ENCODE measurements at places on chromosomes 7 and 10.

DNA sequence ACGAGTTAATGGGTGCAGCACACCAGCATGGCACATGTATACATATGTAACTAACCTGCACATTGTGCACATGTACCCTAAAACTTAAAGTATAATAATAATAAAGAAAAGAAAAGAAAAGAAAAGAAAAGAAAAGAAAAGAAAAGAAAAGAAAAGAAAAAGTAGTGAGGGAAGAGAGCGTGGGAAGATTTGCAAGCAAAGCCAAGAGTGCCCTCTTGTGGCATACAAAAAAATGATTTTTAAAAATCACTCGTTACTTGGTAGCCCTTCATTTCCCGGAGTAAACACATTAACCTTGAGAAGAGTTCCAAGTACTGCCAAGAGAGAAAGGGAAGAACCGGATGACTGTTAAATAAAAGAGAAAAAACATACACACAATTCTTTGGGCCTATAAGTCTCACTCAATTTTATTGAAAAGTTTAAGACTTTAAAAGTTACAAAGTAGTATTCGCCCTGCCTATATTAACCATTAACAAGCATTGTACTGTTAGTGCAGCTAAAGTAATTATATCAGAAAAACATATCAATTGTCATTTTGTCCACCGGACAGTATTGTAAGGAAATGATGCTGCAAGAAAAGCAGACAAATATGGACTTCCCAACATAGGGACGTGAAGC, 6.2 kb upstream of the CH25H start:
- DNase-seq: no peak

GRCh38 chr7:139602143-139602722, 78.7 kb downstream of the CLEC2L start:
- no peak for DNase-seq

- no peak for DNase-seq
Measured at GRCh38 chr7:52270301-52270700, 765.1 kb upstream of the POM121L12 start.

GRCh38 chr7:77839919-77840318, 41.3 kb downstream of the PHTF2 start:
- no peak for DNase-seq

- DNase-seq: peak; percentile 45
Measured at GRCh38 chr10:33143160-33143728, 185.2 kb upstream of the ITGB1 start.

DNA sequence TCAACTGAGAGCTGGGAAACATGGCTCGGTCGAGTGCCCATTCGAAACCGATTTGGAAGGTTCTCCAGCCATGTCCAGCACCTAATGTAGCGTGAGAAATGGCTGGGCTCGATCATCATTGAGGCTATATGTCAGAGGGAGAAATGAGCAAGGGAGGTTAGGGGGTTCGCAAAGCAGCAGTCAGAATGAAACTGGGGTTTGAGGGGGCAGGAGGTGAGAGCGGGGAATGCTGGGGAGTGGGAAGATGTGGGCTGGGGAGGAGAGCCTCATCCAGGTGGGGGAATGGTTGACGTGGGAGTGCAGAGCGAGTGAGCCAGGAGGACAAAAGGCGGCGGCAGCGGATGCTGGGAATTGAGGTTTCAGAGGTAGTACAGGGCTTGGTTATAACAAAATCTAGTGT, 34.8 kb upstream of the GALNTL5 start:
- no peak for DNase-seq

DNA sequence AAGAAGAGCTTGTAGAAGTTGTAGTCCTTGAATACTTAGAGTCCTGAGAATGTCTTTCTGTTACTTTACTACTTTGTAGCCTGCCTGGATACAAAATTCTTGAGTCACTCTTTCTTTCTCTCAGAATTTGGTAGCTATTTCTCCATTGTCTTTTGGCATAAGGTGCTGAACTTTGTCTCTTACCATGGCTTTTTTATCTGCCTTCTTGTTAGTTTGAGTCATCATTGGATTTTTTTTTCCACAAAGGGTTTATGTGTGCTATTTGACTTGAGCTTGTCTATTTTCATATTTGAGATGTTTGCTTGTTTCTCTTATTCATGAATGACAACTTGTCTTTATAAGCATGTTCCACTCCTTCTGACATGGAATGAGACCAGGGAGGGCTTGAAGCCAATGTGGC, 74.5 kb upstream of the EXOC6 start:
- no peak for DNase-seq

DNA sequence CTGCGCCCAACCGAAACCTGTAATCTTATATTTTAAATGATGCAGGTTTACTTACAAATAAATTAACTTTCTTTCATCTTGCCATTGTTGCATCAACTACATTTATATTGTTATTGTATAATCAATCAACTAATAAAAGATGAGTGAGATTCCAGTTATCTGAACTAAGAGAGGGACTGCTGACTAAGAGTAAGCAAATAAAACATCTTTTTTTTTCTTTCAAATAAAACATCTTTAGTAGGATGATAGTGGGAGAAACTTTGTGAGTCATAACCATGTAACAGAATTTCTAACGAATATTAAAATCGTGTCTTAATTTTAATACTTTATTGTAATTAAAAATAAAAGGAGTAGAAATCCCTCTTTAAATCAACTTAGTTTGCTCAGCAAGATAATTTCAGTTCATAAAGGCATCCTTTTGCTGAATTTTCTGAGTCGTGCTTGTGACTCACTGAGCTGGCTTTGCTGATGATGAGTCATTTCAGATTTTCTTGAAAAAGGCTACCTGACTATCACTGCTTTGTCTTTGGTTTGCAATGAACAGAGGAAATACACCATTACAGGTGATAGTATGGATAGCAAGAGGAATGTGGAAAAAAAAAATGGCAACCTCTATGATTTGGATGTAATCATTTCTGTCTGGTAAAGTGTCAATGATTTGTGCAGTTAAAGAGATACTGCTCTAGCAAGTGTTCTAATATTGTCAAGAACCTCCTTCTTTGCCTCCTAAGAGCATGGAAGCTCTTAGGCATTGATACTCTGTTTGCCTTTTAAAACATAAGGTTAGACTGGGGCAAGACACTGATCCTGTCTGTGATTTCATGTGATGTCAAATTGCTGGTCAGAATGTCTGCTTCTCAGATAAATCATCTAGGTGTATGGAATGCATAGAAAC, 119.5 kb downstream of the GPR158 start:
- no peak for DNase-seq

DNA sequence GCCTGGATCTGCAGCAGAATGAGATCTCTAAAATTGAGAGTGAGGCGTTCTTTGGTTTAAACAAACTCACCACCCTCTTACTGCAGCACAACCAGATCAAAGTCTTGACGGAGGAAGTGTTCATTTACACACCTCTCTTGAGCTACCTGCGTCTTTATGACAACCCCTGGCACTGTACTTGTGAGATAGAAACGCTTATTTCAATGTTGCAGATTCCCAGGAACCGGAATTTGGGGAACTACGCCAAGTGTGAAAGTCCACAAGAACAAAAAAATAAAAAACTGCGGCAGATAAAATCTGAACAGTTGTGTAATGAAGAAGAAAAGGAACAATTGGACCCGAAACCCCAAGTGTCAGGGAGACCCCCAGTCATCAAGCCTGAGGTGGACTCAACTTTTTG, 21.4 kb downstream of the LRRC17 start:
- DNase-seq: no peak

DNA sequence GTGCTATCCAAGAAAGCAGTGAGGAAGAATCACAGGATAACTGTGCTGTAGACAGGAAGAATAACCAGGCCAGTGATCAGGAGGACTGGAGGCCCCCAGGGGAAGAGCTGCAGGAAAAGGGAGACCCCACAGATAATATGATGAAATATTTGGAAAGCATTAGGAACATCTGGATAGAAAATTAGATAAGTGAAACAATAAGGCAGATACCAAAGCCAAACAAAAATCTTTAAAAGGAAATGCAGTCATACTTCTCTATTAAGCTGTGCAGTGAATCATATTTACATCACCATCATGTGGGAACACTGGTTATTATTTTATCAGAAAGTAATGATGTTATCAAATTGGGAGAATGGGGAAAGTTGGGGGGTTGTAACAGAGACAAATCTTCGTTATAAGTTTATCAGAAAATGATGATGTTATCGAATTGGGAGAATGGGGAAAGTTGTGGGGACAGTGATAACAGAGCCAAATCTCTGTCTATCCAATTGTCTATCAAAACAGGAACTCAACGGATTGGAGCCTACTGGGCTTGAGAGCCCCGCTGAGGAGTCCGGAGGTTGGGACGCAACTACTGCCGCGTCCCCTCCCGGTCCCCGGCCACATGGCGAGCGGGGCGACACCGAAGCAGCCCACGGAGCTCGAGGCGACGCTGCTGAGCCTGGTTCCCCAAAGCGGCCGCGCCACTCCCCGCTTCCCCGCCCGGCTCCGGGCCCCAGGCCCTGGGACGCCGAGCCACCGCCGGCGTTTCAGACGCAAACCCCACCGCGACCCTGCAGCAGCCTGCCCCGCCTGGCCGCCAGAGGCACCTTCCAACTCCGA, 14.0 kb upstream of the RALA start:
- DNase-seq: no peak

DNA sequence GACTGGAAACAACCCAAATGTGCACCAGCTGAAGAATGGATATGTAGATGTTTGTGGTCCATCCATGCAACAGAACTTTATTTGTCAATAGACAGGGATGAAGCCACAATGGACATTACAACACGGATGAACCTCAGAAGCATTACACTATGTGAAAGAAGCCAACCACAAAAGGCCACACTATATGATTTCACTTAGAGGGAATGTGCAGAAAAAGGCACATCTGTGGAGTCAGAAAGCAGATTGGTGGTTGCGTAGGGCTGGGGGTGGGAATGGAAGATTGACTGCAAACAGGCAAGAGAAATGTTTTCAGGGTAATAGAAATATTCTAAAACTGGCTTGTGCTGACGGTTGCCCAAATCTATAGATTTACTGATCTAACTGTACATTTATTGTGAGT, 34.3 kb upstream of the WASHC2A start:
- DNase-seq: no peak

DNA sequence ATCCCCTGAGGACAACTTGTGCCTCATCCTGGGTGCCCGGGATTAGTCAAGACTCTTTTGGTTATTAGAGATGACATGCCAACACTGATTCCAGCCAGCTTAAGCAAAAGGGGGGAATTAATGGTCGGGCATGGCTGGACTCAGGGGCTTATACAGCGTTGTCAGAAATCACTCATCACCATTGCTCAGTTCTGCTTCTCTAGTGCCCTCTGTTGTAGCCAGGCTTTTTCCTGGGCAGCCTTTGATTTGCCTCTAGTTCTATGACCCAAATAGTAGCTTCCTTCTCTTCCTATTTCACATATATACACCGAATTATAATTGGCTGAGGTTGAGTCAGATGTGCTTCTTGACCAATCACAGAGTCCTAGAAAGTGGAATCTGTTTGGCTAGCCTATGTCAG, 192.0 kb upstream of the HABP2 start:
- DNase-seq: no peak

- DNase-seq: no peak
Measured at GRCh38 chr10:26368463-26368862, 69.7 kb upstream of the APBB1IP start.

GRCh38 chr10:50561266-50561665, 62.5 kb downstream of the SGMS1 start:
- no peak for DNase-seq

- no peak for DNase-seq
Measured at GRCh38 chr7:54860003-54860775, 101.2 kb upstream of the SEC61G start.

GRCh38 chr7:87480386-87480785, 4.9 kb upstream of the ABCB4 start:
- no peak for DNase-seq

- no peak for DNase-seq
Measured at GRCh38 chr10:133122171-133122935, 34.6 kb downstream of the ADGRA1 start.

DNA sequence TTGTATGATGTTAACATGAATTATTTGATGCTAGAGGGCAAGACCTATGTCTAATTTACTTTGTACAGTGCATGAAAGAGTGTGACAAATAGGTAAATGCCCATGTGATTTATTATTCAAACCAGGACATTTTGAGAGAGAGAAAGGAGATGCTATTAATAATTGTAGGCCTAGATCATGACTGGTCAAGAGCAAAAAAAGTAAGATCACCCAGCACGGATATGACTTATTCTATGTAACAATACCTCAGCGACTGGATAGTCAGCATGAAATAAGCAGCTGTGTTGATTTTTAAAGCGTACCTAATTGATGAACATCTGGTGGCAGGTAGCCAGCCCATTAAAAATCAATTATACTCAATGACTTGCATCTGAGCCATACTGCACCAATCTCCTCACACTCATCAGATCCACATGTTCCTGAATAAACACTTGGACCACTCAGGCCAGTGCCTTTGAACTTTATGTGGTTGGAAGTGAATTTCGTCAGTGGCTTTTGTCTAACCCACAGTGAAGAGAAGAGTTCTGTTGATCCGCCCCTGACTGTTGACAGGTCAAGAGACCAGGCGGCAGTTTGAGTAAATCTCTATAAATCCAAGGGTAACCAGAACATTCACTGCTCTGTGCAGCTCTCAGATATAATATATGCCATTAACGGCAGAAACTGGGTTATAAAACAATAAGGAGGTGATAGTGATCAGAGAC, 435.3 kb downstream of the MDFIC start:
- no peak for DNase-seq

- no peak for DNase-seq
Measured at GRCh38 chr10:19826712-19827111, 10.5 kb downstream of the PLXDC2 start.

- no peak for DNase-seq
Measured at GRCh38 chr7:157005456-157006204, 4.8 kb downstream of the MNX1 start.

GRCh38 chr7:2605608-2606538, 25.9 kb upstream of the TTYH3 start:
- DNase-seq: no peak

GRCh38 chr7:31190906-31191305, 138.8 kb downstream of the ADCYAP1R1 start:
- DNase-seq: no peak

DNA sequence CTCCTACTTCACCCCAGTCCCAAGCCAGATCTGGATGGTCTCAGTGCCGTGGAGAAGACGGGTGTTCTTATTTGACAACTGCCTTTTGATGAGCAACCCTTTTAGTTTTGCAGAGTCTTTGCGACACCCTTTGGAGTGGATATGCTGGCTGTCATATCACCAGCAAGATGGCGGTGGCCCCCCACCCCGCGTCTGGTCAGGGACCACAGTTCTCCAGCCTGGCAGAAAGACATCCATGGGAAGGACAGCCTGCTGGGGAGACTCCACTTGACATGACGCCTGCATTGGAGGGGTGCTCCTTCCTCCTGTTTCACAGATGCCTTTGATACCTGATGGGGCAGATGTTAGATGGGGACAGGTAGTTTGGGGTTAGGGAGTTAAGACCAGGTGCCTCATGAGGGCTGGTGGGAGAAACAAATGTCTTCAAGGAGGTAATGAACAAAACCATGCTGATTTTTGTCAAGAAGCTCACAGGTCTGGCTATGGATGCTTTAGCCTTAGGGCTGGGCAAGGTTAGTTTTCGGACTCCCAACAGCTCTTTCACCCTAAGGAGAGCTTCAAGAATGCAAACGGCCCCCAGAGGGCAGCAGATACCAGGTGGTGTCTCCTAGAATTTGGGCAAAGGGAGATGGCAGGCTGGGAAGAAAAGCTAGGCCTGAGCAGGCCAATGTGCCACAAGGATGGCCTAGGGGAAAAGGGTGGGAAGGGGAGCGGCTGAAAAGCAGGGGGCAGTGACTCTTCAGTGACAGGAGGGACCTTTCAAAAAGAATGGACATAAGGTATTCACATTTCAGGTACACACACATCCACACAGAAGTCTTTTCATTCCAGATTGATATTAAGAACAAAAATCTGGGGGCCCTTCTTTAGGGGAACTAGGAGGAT, 95.2 kb downstream of the CLEC2L start:
- DNase-seq: peak; percentile 47
